Heart left ventricle (tissue), 16 donors: ENCODE measurements at places on chromosomes 6 and 20. TPM values are rescaled to one million over a fixed set of nuclear protein-coding genes. Genes with fewer than 3 reads are reported as not detected.

DNA sequence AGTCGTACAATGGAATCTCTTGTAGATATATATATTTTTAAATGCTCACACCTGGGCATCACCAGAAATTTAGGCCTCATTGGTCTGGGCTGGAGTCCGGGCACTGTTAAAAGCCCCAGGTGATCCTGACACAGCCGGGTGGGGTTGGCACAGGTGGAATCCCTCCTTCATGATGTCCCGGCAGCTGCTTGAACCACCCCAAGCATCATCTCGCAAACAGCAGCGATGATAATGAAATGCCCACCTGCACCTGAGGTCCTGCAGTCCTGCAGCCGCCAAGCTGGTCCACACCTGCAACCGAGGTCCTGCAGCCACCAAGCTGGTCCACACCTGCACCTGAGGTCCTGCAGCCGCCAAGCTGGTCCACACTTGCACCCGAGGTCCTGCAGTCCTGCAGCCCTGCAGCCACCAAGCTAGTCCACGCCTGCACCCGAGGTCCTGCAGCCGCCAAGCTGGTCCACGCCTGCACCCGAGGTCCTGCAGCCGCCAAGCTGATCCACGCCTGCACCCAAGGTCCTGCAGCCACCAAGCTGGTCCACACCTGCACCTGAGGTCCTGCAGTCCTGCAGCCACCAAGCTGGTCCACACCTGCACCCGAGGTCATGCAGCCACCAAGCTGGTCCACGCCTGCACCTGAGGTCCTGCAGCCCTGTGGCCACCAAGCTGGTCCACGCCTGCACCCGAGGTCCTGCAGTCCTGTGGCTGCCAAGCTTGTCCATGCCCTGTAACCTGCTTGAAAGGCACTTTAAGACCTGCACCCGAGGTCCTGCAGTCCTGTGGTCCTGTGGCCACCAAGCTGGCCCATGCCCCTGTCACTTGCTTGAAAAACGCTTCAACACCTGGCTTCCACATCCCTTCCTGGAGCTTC, 261.2 kb downstream of the DLL1 start:
- DNase-seq: no peak
- H3K4me1 ChIP-seq: no peaks in the 10 kb centered on the region
- no peaks in the 10 kb centered on the region for H3K36me3 ChIP-seq
- no peak overlapping the region for H3K27ac ChIP-seq

GRCh38 chr20:62886709-62887058, 25.1 kb upstream of the TCFL5 start:
- H3K4me3 ChIP-seq: no peak overlapping the region
- peaks cover 61% of the 10 kb centered on the region for H3K36me3 ChIP-seq
- H3K27me3 ChIP-seq: no peaks in the 10 kb centered on the region
- peak overlapping the region; percentile 58 for H3K27ac ChIP-seq

GRCh38 chr6:29826271-29826670, 1.4 kb upstream of the HLA-G start:
- H3K27ac ChIP-seq: no peak overlapping the region
- H3K36me3 ChIP-seq: no peaks in the 10 kb centered on the region

TNXB gene
- total RNA-seq: 51.8 TPM

IMPG1 gene
- not detected for total RNA-seq
